ENCODE measurements at places on chromosomes 12 and 14. TPM values are rescaled to one million over a fixed set of nuclear protein-coding genes. Genes with fewer than 3 reads are reported as not detected.

The TRHDE gene
- polyA plus RNA-seq = 0.03 TPM

The VWF gene
- polyA plus RNA-seq = not detected

The KIF21A gene
- polyA plus RNA-seq = 18.3 TPM

The SIX6 gene
- not detected for polyA plus RNA-seq

The TGM1 gene
- 0.76 TPM for polyA plus RNA-seq

The ERP27 gene
- not detected for polyA plus RNA-seq

The MANSC1 gene
- polyA plus RNA-seq = 3.9 TPM
